Osteoblast (primary cell): ENCODE measurements at places on chromosomes 4 and X. TPM values are rescaled to one million over a fixed set of nuclear protein-coding genes. Genes with fewer than 3 reads are reported as not detected.

ASMT gene
- 0.36 TPM in 1 of 2 replicates, not detected in the other for total RNA-seq

ANOS1 gene
- total RNA-seq: 1.1 and 1.5 TPM in 2 replicates

S100G gene
- not detected in 2 replicates for total RNA-seq

FMR1NB gene
- not detected in 2 replicates for total RNA-seq

DRP2 gene
- total RNA-seq: 0.59 and 0.72 TPM in 2 replicates

KLF3 gene
- 25.3 and 27.7 TPM in 2 replicates for total RNA-seq

DKK2 gene
- total RNA-seq: under 0.01 TPM in 1 of 2 replicates, not detected in the other

NOX1 gene
- total RNA-seq: not detected in 2 replicates

GEMIN8 gene
- 17.0 and 22.7 TPM in 2 replicates for total RNA-seq

DNA sequence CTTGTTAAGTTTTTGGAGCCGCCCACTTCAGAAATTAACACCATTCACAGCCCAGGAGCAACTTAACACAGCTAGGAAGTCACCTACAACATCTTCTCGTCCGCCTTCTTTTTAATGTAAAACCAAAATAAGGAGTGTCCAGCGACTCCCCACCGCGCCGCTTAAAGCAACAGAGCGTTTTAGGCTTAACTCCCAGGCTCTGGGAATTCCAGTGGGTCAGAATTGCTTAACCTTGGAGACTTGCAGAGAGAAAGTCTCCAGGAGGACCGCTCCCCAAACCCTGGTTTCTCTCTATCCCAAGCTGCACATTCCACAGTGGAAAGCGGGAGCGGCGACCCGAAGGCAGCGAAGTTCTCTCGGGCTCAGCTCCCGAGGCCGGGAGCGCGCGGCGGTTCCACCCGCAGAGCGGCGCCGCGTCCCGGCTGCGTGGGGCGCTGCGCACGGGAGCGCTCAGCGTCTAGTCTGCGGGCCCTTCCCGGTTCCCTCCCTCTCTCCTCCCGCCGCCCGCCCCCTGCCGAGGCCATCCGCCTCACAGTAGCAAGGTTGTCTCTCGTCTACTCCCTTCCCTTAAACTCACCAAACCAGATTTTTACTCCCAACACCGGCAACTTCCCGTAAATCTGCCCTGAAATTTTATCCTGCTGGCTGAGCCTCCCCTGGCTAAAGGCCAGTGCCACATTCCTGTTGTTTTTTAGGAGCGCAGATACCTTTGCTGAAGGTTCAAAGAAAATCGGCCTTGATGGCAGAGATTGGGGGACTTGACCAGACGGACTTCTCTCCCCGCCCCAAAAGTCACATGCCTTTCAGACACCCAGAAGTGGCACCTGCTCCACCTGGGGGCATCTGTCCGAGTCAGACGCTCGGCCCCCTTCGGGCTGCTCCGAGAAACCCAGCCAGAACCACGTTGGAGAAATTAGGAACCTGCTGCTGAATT, at the start of gene RBM47:
RBM47 (minus strand) TSS at position 464 of the 934 bp plus-strand sequence. CDS start 190,971 bp downstream, outside the sequence.
- H3K4me3 ChIP-seq: peak within 1 kb of the TSS; percentile 83
- H3K4me1 ChIP-seq: peaks cover 10% of the 10 kb centered on the region
- peak within 1 kb of the TSS; percentile 60 for H3K27ac ChIP-seq
- peak; percentile 89 for DNase-seq

GRCh38 chrX:258291-259040, 22.7 kb upstream of the PLCXD1 start:
- no peak overlapping the region for H3K27ac ChIP-seq
- no peaks in the 10 kb centered on the region for H3K27me3 ChIP-seq
- no peak overlapping the region for H3K4me3 ChIP-seq
- H3K4me1 ChIP-seq: peaks cover 10% of the 10 kb centered on the region
- DNase-seq: peak; percentile 73

- peaks cover 40% of the 10 kb centered on the region for H3K4me1 ChIP-seq
- no peaks in the 10 kb centered on the region for H3K36me3 ChIP-seq
- no peaks in the 10 kb centered on the region for H3K27me3 ChIP-seq
- H3K27ac ChIP-seq: peak overlapping the region; percentile 88
Observed at GRCh38 chr4:20194123-20195013, 57.3 kb upstream of the SLIT2 start.

DNA sequence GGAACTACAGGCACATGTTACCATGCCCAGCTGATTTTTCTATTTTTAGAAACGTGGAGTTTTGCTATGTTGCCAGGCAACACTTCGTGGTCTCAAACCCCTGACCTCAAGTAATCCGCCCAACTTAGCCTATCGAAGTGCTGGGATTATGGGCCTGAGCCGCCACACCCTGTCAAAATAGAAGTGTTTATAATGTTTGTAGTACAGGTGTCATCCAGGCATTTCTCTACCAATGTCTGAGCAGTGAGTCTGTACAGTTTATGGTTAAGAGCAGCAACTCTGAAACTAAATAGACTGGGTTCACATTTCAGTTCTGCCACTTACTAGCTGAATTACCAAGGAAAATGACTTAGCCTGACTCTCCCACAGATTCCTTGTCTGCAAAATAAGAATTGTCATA, 460.4 kb upstream of the GALNT7 start:
- no peak overlapping the region for H3K27ac ChIP-seq
- H3K36me3 ChIP-seq: no peaks in the 10 kb centered on the region
- no peaks in the 10 kb centered on the region for H3K4me1 ChIP-seq

DNA sequence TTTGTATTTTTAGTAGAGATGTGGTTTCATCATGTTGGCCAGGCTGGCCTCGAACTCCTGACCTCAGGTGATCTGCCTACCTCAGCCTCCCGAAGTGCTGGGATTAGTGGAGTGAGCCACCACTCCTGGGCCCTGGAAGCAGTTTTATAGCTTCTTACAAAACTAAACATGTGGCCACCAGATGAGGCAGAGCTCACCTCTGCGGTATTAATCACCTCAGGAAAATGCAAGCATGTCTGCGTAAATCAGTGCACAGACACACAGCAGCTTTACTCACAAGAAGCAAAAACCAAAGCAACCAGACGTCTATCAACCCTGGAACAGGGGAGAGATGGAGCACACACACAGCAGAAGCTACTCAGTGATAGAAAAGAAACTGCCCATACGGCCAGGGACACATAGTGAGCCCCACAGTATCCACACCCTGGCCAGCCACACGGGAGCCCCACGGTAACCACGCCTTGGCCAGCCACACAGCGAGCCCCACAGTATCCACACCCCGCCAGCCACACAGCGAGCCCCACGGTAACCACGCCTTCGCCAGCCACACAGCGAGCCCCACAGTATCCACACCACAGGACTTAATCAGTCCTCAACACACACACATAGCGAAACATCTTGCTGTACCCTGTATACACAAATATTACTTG, 30.2 kb downstream of the PPP2R3B start:
- H3K27me3 ChIP-seq: no peaks in the 10 kb centered on the region
- no peak overlapping the region for H3K4me3 ChIP-seq
- no peak overlapping the region for H3K27ac ChIP-seq
- no peaks in the 10 kb centered on the region for H3K36me3 ChIP-seq
- H3K4me1 ChIP-seq: no peaks in the 10 kb centered on the region

DNA sequence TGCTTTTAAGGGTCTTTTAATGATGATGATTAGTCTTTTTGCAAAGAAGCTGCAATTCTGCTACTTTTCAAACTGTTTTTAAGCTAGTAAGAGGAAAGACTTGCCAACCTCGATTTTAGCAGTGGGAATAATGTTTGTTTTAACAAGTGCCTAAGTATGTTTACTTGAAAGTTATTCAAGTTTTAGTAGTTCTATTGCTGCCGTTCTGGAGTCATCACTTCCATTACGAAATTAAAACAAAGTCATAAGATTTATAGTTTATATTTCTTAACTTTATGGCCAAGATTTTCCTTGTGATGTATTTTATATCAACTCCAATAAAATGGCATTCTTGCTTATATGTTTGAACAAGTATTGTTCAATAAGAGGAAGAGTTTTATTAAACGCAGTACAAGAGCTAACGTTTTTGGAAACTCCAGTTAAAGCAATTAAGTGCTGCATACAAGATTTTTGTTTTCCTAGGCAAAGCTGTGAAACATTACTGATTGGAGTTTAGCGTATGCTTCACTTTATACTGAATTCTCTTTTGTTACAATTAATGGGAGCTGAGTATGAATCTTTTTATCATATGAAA, 211.3 kb downstream of the TENM3 start:
- no peak overlapping the region for H3K27ac ChIP-seq
- peaks cover 3% of the 10 kb centered on the region for H3K4me1 ChIP-seq
- no peak overlapping the region for H3K4me3 ChIP-seq

DNA sequence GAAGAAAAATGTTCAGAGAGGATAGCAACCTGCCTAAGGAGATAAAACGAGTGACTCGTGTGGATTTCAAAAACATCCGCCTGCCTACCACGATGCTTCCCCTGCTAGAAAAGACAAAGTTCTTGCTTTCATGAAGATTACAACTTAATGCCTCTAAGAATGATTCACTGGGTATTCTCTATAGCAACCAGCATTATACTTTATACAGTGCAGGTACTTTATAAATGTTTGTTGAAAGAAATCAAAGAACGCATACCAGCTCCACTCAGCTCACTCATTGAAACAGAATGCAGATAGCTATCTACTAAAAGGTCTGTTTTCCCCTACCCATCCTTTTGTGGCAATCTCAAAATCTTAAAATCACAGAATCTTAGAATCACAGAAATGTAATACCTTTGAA, 33.7 kb downstream of the GASK1B start:
- no peaks in the 10 kb centered on the region for H3K36me3 ChIP-seq
- H3K27ac ChIP-seq: no peak overlapping the region
- no peak overlapping the region for H3K4me3 ChIP-seq
- no peaks in the 10 kb centered on the region for H3K4me1 ChIP-seq

DNA sequence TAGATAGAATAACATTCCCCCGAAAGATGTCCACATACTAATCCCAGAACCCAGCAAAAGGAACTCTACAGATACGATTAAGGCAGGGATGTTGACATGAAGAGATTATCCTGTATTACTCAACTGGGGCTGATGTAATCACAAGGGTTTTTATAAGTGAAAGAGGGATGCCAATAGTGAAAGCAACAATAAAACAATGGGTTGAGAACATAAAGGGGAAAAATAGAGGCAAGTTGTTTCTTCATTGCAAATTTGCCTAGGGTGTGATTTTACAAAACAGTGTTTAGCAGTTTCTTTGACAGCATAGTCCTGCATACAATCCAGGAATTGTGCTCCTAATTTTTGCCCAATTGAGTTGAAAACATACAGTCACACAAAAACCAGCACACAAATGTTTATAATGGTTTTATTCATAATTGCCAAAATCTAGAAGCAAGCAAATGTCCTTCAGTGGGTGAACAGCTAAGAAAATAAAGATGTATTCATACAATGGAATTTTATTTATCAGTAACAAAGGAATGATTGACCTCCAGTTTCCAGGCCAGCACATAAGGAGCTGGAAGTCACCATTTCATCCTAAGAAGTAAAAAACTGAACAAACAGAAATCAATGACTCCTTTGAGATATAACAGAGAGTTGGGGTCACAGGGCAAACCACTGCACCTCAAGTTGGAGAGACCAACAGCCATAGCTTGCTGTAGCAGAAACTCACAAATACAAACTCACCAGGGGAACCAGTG, 107.2 kb downstream of the CENPC start:
- peak; percentile 58 for DNase-seq
- no peaks in the 10 kb centered on the region for H3K27me3 ChIP-seq
- peak overlapping the region; percentile 44 for H3K27ac ChIP-seq
- no peak overlapping the region for H3K4me3 ChIP-seq

DNA sequence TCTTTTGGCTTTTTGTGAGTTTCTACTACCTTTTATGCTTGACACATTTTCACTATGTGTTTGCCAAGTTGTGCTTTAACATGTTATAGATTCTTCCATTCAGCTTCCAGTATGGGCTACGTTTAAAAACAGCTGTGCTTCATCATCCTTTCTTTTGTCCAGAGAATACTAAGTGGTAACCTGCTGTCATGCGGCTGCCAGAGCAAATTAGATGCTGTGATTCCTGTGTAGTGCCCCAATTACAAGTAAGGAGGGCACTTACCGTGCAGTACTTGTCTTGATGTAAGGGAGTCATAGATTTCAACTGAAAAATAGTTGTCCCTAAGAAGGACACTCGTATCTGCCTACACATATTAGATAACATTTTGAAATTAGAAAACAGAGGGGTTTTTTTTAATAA, 531.8 kb upstream of the GALNTL6 start:
- H3K27me3 ChIP-seq: no peaks in the 10 kb centered on the region
- DNase-seq: no peak
- H3K27ac ChIP-seq: no peak overlapping the region
- no peaks in the 10 kb centered on the region for H3K36me3 ChIP-seq
- no peaks in the 10 kb centered on the region for H3K4me1 ChIP-seq

DNA sequence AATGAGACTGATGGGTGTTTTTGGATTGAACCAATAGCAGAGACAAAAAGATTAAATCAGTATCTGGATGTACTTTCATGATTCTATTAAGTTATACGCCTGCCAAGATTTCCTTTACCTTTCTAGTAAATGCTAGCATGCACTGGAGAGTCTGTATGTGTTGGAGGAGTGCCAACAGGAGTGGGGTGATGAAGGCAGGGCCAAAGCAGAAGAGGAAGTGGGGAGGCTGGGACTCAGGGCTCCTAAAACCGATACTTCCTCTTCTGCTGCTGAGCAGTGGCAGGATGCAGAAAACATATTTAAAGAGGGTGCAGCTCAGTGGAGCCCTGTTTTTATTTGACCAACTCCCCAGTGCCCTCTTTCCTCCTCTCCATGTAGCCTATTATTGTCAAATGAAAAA, 5.6 kb downstream of the CYSLTR1 start:
- DNase-seq: no peak
- H3K4me3 ChIP-seq: no peak overlapping the region
- no peaks in the 10 kb centered on the region for H3K36me3 ChIP-seq
- no peaks in the 10 kb centered on the region for H3K4me1 ChIP-seq

DNA sequence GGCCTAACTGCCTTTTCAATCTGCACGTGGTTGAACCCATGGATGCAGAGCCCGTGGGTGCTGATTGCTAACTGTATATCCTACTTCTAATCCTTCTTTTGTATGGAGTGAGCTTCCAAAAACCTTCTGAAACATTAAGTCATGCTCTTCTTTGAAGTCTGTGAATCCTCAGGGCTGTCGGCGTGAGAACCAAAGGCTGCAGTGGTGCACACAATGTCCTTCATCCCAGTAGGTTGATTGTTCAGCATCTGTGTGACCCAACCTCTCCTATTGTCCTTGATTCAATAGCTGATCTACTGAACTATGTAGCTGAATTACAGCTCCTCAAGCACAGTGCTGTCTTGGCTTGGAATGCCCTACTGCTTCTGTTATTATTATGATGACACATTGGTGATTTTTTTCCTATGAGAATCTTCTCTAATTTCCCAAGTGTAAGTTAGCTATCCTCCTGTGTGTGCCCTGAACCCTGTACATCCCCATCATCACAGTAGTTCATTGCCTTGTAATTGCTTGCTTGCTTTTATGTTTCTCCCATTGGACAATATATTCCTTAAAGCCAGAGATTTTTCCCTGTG, 294.6 kb downstream of the TRIML1 start:
- peaks cover 19% of the 10 kb centered on the region for H3K4me1 ChIP-seq
- H3K4me3 ChIP-seq: no peak overlapping the region
- H3K27ac ChIP-seq: peak overlapping the region; percentile 55
- no peaks in the 10 kb centered on the region for H3K27me3 ChIP-seq
- peak; percentile 70 for DNase-seq
